ENCODE measurements at places on chromosomes 1 and 21.
A peak's percentile ranks its signal among the peaks of the same experiment; 100 is the strongest.

GRCh38 chr1:180633057-180634056 lies 1.5 kb downstream of the XPR1 start:
- DNase-seq, result peak; percentile 55

DNA sequence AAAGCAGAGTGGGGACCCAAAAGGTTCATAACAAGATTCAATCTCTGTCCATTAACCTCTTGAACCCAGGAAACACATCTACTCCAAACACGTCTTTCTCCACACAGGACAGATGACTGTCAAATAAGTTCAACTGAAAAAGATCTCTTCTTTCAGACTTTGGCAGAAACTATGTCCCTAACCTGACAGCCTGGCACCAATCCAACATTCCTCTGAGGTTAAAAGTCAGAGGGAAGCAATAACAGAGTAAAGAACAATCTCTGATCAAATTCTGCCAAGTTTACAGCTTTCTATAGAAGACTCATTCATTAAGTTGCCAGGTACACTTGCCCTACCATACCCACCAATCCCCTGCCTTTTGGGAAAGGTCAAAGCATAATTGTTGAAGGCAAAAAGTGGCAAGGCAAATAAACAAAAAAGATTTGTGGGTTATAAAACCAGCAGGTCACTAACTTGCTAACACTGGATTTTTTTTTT lies 31.9 kb downstream of the OTUD7B start:
- DNase-seq, result peak; percentile 24

DNA sequence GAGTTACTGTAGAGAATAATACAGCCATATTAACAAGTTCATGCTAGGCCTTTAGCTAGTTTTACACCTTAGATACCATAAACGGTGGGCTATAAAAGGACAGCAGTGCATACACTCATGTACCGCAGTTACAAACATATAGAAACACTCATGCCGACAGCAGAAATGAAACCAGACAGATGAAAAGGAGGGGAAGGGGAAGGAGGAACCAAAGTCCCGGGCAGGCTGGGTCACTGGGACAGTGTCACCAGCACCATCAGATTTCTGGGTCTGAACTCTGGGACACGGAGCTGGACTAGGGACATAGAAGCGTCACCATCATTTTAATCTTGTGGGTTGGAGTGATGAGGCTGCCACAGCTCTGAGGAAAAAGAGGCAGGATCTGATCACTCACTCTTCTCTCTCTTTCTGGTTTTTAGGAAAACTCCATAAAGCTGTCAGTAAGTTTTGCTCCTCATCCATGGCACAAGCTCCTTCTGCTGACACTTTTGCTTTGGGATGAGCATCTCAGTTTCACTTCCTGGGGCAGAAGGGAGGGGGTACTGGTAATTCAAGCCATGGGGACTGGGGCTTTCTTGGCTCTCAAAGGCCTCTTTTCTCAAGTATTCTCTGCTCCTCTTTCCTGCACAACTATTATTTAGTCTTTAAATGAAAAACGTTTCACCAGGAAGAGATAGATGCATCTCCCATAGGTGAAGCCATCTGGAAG lies 7.8 kb upstream of the ZNF691 start:
- no peak for DNase-seq

DNA sequence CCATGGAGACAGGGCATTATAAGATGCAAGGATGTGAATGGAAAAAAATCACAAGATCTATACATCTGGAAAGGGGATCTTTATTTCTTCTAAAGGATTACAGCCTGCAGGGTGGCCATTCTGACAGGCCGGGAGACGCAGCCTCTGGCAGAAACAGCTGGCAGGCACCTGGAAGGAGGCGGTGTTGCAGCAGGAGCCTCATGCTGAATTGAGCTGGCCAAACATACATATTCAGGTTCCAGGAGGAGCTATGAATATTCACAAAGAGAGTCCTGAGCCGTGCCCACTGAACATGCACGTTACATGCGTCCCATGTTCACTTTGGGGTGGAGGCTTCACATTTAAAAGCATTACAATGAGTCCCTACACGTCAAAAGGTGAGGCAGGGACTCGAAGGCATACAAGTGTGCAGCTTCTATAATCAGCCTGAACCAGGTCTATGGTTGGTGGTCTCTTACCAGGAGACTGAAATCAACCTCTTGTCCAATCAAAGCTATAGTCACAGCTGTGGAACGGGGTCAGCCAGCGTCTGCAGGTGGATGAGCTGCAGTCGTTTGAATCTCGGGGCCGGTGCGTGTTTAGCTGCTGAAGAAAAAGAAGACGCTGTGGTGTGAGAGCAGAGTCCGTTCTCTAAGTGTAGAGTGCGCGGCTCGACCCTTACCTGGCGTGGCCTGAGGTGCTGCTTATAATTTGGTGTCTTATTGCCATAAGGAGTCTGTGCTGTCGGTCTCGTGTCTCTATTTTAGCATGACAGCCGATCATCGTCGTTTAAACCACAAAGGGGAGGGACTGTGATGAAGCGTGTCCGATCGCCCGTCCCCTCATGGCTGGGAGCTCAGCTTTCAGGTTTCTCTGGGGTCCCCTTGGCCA lies 183.0 kb downstream of the ETS2 start:
- DNase-seq, result no peak

DNA sequence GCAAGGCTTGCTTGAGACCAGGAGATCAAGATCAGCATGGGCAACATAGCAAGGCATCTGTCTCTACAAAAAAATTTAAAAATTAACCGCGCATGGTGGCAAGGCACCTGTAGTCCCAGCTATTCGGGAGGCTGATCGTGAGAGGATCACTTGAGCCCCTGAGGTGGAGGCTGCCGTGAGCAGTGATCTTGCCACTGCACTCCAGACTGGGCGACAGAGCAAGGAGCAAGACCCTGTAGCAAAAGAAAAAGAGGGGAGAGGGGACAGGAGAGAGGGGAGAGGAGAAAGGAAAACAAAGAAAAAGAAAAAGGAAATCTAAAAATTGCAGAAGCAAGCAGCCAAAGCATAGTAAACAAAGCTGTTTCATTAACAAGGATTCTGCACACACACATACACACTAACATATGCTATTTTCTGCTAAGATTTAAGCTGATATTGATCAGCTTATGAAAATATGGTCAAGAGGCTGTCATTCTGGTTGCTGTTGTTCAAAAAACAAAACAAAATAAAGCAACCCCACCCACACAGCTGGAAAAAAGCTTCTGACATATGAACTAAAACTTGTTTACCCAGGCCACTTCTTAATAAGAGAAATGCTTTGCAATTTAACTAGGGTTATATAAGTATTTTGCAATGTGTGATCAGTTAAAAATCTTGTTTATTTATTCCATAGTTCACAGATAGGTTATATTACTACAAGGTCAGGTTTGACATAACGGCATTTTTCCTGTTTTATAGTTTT lies 1.8 kb downstream of the ARNT start:
- no peak for DNase-seq

GRCh38 chr1:30656171-30656940 lies 67.0 kb downstream of the MATN1 start:
- DNase-seq, result no peak

DNA sequence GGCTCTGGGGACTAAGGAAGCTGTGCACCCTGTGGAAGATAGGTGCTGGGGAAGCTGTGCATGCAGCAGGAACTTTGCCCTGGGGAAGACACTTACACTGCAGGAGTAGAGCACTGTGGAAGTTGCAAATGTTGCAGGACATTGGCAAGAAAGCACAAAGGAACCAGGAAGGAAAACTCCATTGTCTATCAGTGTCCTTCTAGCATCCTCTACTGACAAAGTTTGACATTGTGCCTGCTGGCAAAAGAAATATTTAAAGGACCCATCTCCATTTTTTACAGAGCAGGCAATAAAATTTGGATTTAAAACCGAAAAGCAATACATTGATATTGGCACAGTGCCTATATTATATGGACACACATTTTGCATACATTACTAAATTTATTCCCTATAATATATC lies 394.1 kb downstream of the PBX1 start:
- DNase-seq, result no peak

DNA sequence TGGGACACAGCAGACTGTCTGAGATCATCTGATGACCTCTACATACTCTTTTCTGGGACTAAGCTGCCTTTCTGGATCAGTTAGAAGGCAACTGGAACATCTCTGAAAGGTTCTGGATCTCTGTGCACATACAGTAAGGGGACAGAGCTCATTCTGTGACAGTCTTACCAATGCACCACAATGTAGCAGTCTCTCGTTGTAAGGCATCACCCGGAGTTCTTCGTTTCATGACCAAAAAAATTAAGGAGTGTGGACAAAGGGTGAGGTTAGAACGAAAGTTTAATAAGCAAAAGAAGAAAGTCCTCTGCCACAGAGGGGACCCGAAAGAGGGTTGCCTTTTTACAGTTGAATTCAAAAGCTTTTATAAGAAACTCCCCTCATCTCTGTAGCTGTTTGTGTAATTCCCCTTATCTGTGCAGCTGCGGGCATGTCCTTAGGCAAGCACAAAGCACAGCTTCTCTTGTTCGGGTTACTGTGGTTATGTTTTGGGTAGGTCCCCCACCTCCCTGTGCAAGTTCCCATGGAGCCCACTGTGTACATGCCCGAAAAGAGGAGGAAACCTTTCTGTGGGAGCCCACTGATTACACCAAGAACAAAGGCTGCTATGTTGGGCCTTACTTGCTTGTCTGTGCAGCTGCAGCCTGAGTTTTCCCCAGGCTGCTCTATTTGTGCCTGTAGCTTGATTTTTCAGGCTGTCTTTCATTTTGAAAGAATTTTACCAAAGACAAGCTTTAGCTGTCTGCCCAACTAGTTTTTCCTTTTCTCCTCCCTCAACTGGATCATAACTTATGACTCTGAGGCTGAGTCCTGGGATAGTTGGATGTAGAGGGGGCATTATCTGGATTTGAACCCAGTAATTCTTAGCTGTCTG lies 53.1 kb upstream of the CACNA1E start:
- no peak for DNase-seq

DNA sequence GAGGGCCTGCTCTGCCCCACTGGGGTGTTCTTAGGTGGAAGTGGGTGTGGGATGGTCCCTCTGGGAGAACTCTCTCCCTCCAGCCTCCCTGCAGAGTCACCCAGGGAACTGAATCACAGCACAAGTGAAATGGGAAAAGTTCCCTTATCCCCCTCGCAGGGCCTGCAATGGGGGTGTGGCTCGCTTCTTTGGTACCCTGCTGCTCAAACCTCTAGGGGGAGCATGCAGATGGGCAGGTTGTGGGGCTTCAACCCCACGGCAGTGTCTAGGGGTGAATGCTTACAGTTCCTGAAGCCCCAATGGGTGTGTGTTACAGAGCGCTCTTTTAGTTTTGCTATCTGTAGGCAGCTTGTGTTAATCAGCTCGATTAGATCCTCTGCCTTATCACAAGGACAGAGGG lies 59.0 kb upstream of the TINAGL1 start:
- no peak for DNase-seq

- DNase-seq, result peak; percentile 59
Observed at GRCh38 chr1:11858968-11859871, 475 bp upstream of the NPPB start.

DNA sequence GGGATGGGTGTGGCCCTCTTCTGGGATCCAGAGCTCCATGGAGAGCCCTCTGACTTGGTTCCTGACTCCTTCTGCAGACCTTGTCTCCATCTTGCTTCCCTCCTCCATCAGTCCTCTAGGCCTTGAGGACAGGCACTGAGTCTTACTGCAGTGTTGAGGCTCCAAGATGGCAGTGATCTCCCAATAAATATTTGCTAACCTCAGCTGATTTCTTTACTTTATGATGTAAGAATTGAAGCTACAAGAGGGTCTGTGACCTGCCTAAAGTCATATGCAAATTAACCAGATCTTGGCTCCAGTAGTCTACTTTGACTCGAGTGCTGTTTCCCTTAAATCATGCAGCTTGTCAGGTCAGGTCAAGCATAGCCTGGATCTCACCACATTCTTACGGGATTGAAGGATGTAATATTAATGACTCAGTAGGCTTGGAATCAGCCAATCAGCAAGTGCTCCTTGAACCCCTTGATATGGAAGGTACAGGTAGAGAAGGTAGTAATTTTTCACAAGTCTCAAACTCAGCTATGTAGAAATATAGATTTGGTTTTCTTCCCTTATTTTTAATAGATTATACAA lies 93.0 kb downstream of the CLIC6 start:
- DNase-seq, result no peak

- DNase-seq, result peak; percentile 35
Observed at GRCh38 chr1:37890378-37891014, 31.1 kb upstream of the MTF1 start.

- peak; percentile 79 for DNase-seq
Observed at GRCh38 chr1:116990612-116991151, 10.9 kb upstream of the CD101 start.

DNA sequence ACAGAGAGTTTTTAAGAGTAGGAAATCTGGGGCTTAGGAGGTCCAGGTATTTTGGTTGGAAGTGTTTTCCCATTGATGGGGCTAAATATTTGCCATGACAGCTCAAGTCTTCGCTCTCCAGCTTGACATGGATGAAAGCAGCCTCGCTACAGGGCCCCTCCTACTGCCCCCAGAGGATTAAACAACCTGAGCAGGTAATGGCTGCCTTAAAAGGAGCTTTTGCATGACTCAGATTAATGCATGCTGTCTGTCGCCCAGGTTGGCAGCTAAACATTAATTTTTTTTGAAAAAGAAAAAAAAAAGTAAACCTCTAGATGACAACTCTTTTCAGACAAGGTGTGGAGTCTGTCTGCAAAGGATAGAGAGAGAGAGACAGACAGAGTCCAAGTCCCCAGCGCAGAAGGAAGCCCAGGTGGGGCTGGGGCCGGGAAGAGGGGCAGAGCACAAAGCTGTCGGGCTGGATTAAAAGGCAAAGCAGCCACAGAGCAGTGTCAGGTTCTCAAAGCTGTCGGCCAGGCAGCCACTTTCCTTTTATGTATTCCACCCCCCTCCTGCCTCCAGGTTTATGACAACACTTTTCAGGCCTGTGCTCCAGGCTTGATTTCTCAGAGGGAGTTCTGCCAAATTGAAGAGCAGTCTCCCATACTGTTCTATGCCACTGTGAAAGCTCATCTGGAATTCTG lies 127.9 kb downstream of the CLIC6 start:
- DNase-seq, result no peak

- no peak for DNase-seq
Observed at GRCh38 chr1:74895411-74895810, 162.5 kb downstream of the TYW3 start.

- DNase-seq, result no peak
Observed at GRCh38 chr1:43981135-43981491, 2.1 kb downstream of the B4GALT2 start.

GRCh38 chr1:31586376-31587327 lies 10.3 kb downstream of the TINAGL1 start:
- no peak for DNase-seq

- DNase-seq, result no peak
Observed at GRCh38 chr1:22608361-22608760, 28.1 kb upstream of the C1QA start.
